ENCODE measurements at places on chromosomes 6 and 20.

DNA sequence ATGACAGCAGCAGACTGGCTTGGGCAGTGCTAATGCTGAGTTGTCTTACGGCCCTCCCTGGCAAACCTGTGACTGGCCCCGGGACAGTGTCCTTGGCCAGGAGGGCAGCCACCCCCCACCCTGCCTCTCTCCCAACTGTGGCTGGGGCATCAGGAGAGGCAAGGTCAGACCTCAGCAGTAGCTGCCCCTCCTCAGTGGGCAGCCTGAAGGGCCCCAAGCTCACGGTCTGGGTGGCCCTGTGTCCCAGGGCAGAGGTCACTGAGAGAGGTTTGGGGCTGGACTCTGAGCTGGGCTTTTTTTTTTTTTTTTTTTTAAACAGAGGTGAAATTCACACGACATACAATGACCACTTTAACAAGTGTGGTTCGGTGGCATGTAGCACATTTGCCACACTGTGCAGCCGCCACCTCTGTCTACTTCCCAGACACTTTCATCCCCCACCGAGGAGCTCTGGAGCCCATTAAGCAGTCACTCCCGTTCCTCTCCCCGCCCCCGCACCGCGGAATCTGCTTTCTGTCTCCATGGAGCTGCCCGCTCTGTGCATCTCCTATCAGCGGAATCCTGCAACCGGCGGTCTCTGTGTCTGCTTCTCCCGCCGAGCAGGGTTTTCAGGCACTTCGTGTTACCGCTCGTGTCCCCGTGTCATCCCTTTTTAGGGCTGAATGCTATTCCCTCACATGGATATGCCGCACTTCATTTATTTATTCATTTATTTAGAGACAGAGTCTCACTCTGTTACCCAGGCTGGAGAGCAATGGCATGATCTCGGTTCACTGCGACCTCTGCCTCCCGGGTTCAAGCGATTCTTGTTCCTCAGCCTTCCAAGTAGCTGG is 67.9 kb upstream of the GATA5 start:
- DNase-seq = no peak

GRCh38 chr6:158481690-158482473 is 78.0 kb upstream of the TMEM181 start:
- peak; percentile 92 for DNase-seq

GRCh38 chr6:53466257-53466656 is 78.6 kb downstream of the GCLC start:
- peak; percentile 46 for DNase-seq

- DNase-seq = no peak
Observed at GRCh38 chr6:56933650-56934049, 21.3 kb upstream of the BEND6 start.

GRCh38 chr6:71153755-71154325 is 134.8 kb upstream of the OGFRL1 start:
- no peak for DNase-seq

- DNase-seq = no peak
Observed at GRCh38 chr6:167270499-167271311, 20.4 kb upstream of the UNC93A start.

GRCh38 chr6:24960991-24961475 is 25.3 kb upstream of the RIPOR2 start:
- DNase-seq = peak; percentile 31

GRCh38 chr6:24339932-24340331 is 17.9 kb downstream of the DCDC2 start:
- DNase-seq = no peak

DNA sequence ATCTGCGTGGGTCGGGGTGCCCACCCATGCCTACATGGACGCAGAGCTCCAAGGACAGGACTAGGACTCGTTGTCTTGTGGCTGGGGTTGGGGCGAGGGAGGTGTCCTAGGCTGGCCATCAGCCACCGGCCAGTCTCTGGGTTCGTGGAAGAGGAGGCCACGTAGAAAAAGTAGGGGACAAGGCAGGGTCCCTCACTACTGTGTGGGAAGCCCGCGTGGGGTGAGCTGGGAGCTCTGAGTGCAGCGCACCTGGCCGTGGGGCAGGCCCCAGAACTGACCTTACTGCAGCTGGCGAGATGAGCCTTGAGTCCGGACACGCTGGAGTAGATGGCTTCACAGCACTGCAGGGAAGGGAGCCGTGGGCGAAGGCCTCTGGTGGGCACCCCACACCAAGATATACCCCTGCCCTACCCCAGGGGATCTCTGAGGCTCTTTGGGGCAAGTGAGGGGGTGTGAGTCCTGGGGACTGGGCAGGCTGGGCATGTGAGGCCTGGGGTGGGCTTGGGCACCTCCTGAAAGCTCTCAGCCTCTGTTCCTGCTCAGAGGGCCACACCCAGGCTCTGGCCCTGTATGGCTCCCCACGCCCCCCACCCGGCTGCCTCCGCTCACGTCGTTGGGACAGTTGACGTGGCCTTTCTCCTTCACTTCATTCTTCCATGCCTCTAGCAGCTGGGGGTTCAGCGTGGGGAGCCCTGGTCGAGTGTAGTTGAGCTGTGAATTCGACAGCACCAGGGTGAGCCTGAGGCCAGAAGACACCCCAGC is 5.6 kb upstream of the UCKL1 start:
- no peak for DNase-seq

DNA sequence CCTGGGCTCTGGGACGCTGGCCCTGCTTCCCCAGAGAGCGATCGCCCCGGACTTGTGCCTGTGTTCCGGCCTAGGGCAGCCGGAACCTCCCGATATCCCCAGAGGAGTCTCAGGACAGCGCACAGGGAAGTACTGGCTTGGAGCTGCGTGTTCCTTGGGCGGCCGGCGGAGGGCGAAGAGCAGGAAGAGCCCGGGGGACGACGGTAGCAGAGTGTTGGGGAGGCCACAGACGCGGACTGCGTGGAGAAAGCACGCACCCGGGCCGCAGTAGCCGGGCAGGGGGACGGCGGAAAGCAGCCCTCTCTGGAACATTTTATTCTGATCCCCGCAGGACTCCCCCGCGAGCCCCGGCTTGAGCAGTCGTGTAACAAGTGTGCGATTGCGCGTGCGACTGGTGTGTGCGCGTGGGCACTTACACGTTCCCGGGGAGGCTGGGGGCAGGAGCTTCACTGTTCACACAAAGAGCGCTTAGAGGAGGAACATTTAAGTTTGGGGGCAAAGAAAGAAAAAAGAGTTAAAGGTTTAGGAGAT is 36.1 kb downstream of the NCR2 start:
- DNase-seq = peak; percentile 65

DNA sequence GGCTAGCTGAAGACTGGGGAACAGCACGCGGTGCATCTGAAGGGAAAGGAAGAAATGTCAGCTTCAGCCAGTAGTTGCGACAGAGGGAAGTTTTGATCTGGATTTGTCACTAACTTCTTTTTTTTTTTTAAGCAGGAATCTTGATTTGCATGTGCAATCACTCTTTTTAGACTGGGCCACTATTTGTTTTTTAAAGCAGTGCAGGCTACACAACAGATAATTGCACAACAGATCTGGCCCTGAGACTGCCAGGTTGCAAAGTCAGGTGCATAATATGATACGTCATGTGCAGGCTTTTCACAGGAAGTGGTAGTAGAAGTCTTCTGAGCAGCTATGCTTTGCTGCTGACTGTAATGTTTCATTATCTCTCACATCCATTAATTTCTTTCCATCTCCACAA is 13.5 kb downstream of the PFDN4 start:
- DNase-seq = no peak

DNA sequence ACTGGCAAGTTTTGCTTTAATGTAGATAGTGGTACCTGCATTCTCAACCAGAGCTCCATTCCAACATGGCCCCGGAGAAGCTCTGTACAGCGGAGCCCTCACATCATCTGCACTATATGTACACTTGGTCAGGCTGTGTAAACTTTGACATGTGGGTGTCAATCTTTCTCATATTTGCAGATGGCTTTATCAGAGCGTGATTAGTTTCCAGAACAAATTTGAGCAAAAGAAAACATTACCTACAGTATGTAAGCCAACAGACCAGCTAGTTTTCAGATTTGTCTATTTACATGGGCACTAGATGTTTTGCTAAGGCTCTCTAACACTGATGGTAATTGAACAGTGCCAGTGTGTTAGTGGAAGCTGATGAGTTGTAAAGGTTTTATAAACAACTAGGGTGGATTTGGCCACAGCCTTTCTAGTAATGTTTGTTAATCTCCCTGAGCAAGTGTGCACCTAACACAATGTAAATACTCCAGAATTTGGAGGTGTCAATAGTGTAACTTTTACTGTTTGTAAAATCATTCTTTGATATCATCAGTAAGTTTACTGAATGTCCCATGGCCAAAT is 131.8 kb downstream of the FOXA2 start:
- no peak for DNase-seq

DNA sequence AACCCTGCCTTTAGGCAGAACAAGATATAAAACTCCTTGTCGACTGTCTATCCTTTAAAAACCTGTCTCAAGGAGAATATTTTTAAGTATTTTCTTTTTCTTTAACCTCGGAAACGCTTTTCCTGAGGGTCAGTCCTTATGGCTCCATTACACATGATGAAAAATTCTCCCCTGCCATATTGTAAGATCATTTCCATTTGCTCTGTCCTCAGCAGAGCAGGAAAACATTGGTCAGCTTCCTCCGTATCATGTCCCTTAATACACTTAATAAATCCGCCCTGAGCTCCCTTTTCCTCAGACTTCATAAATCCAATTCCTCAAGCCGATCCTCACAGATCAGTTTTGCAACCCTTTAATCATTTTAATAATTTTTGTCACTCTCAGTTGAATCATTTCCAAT is 234.5 kb upstream of the AGPAT4 start:
- DNase-seq = no peak

DNA sequence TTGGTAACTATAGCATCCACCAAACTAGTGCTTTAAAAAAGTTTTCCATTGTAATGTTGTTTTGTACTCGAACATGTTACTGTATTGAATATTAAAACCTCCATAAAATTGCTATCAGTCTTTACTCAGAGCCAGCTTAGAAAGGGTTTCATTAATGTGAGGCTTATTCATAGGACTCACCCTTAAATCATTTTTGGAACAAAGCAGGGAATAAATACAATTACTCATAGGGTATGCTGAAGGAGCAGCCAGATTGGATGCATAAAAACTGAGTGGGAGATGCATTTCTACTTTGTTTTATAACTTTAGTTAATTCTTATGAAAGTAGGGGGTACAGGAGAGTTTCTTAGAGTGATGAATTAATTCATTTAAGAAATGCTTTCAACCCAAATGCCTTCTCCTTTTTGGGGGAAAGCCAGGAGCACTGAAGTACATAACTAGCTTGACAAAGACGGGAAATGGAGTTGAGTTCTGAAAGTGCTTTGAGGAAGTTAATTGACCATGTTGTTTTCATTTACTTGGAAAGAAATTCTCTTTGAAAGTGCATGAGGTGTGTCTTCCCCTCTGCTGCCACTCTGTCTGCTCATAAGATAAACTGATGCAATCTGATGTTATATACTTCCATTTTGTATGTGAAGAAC is 90.3 kb downstream of the RNF144B start:
- peak; percentile 37 for DNase-seq

All from EH (cell line).